ENCODE measurements at places on chromosomes 11 and 22. TPM values are rescaled to one million over a fixed set of nuclear protein-coding genes. Genes with fewer than 3 reads are reported as not detected.

The OR4D5 gene
- not detected for total RNA-seq

The CYB5R2 gene
- total RNA-seq = 32.0 TPM

The DCHS1 gene
- 33.7 TPM for total RNA-seq

The ALX4 gene
- total RNA-seq = not detected

The ANGPTL5 gene
- not detected for total RNA-seq

The PANX2 gene
- 0.43 TPM for total RNA-seq

The CABP4 gene
- not detected for total RNA-seq

The MYRF gene
- 2.6 TPM for total RNA-seq

The ME3 gene
- 27.4 TPM for total RNA-seq

The APLNR gene
- not detected for total RNA-seq

The NTM gene
- 7.3 TPM for total RNA-seq

The ANO9 gene
- total RNA-seq = not detected

The BIRC3 gene
- total RNA-seq = 0.64 TPM

The SPON1 gene
- total RNA-seq = 0.43 TPM

The PLEKHA7 gene
- 0.64 TPM for total RNA-seq

The MIOX gene
- not detected for total RNA-seq

The PRPF19 gene
- total RNA-seq = 40.9 TPM

The CRYBB3 gene
- not detected for total RNA-seq

The MAJIN gene
- not detected for total RNA-seq

The SYCE3 gene
- not detected for total RNA-seq

The KRTAP5-11 gene
- total RNA-seq = not detected

The MAPK8IP2 gene
- 0.43 TPM for total RNA-seq

The PPP2R5B gene
- 14.2 TPM for total RNA-seq

The GRK3 gene
- 1.6 TPM for total RNA-seq

The RTN4R gene
- 1.3 TPM for total RNA-seq

The OR51D1 gene
- not detected for total RNA-seq

The PTGDR2 gene
- under 0.01 TPM for total RNA-seq

The RASD2 gene
- not detected for total RNA-seq

The PNPLA5 gene
- not detected for total RNA-seq

The RAG2 gene
- not detected for total RNA-seq

The FOSL1 gene
- 18.0 TPM for total RNA-seq

The CALCB gene
- total RNA-seq = not detected

The SLC37A2 gene
- 0.97 TPM for total RNA-seq

The TRIOBP gene
- 141 TPM for total RNA-seq

The POTEH gene
- not detected for total RNA-seq

The AASDHPPT gene
- total RNA-seq = 47.7 TPM

All from fibroblast of villous mesenchyme (primary cell).